ENCODE measurements at places on chromosomes 11 and 22.

GRCh38 chr11:60078745-60079144 is 9.7 kb upstream of the MS4A2 start:
- DNase-seq, result no peak

GRCh38 chr22:38132136-38132535 is 21.7 kb upstream of the BAIAP2L2 start:
- DNase-seq, result no peak

GRCh38 chr11:1817511-1817910 is 17.3 kb upstream of the SYT8 start:
- DNase-seq, result no peak

GRCh38 chr11:208917-209260 is 1.4 kb downstream of the RIC8A start:
- no peak for DNase-seq

DNA sequence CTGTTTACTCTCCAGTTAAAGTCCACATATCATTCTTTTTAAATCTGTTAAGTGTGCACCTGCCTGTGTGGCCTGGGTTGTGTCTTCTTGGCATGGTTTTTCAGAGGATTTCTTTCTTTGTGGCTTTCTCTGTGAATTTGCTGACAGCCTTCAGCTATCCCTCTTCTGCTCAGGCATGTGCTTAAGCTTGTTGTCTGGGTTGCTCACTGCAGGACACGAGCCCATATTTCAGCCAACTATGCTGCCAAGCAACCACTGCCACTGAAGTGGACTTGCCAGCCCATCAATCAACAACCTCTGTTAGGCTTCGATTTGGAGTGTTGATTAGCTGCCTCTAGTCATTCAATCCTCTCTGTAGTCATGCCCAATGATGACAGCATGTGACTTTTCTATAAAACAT is 18.4 kb downstream of the OR51I2 start:
- no peak for DNase-seq

GRCh38 chr11:33722590-33723234 is 13.5 kb downstream of the CD59 start:
- peak; percentile 48 for DNase-seq

DNA sequence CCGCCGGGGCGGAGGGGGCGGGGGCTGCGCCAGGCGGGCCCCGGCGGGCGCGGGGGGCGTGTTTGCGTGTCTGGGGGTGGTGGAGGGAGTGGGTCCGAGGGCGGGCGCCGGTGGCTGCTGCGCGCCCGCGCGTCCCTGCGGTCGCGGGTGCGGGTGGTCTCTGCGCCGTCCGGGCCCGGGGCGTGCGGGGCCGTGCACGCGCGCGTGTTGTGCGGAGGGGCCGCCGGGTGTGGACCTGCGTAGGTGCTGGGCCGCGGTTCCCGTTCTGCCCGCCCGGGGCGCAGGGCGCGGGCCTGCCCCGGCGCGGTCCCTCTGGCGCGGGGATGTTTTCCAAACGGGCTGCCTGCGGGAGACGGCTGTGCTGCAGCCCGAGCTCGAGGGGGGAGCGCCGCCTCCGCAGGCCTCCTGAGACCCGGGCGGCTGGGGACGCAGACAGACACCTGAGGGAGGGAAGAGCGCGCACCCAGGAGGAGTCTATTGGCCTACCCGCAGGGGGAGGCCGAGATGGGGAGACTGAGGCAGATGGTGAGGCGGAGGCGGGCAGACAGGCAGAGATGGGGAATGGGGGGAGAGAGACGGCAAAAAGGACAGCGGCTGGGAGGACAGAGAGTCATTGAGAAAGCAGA is 442 bp downstream of the PELI3 start:
- no peak for DNase-seq

GRCh38 chr11:69204246-69204940 is 48.7 kb downstream of the SMIM38 start:
- no peak for DNase-seq

DNA sequence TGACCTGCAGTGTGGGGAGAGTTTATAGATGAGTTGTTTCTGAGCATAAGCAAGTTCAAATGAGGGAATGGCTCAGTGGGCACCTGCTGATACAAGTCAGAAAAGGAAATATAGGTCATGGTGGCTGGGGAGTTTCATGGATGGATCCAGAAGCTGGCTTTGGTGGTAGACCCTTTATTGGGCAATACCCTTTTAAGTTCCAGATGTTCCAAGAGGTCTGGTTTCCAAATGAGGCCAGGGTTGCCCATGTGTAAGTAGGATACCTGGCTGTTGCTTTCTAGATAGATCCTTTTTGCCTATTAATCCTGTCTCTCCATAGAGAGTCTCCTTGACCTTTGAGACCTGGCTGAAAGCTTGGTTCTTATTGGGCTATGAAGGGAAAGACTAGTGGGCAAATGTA is 2.2 kb downstream of the STIM1 start:
- DNase-seq, result no peak

DNA sequence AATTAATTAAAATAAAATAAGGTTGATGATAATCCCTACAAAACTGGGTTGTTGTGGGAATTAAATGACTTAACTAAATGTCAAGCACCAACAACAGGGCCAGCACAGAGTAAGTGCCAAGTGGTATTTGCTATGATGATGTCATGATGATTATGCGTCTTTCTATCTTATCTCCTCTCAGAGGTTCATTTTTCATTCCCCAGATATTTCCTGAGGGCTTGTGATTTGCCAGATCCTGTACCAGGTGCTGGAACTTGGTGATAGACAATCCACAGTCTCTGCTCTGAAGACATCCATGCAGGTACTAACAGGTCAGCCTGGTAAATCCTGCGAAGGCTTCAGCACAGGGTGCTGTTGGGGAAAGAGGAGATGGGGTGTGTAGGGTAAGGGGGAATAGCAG is 8.1 kb upstream of the MYH9 start:
- no peak for DNase-seq

GRCh38 chr22:50599816-50600455 is 657 bp upstream of the MAPK8IP2 start:
- DNase-seq, result peak; percentile 41

GRCh38 chr22:34934261-34934660 is 131.7 kb upstream of the ISX start:
- DNase-seq, result no peak

DNA sequence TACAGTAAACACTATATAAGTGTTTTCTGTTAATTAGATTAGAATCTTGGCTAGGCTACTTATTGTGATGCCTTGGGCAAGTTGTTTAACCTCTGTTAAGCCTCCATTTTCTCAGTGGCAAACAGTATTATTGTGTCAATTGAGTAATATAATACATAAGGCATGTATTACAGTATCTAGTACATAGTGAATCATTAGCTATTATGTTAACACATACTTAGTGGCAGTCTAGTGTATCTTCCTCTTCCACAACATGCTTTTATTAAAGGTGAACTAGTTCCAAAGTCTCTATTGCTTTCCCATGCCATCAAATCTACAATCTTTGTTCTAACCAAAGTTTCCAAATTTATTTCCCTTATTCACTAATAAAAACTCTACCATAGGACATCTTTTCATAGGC is 200.9 kb downstream of the SOX6 start:
- DNase-seq, result no peak

DNA sequence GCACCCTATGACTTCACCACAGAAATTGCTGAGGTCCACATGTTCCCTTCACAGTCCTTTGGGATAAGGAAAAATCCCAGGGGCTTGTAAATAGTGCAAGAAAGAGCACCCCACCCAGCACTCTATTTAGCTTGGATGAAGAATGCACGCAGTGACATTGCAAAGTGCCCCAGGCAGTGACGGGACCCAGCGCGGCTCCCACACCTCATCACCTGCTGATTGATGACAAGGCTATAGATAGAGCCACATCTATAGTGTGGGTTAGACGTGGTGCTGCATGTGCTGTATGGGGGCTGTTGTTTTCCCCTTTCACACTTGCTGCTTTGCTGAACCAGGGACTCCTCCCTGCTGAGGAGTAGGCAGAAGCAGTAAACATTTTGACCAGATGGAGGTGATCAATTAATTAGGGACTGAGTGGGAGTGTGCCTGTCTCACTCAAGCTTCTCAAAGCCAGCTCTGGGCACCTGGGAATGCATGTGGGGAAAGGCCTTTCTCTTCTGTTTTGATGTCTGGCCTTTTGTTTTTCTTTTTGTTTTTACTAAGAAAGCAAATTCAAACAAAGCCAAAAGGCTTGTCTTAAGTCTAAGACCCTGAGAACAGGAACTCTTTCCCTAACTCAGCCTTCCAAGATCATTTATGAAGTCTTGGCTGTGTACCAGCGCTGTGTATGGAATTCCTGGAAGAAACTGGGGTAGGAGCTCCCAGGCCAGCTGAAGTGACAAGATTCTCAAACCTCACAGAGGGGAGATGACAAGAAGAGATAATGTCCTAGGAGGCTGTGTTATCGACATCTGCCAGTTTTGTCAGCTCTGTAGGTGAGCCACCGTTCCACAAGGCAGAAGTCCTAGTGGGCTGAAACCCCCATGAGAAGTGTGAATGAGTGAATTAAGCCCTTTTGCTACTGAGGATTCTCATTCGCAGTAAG is 219.7 kb downstream of the BARX2 start:
- no peak for DNase-seq

DNA sequence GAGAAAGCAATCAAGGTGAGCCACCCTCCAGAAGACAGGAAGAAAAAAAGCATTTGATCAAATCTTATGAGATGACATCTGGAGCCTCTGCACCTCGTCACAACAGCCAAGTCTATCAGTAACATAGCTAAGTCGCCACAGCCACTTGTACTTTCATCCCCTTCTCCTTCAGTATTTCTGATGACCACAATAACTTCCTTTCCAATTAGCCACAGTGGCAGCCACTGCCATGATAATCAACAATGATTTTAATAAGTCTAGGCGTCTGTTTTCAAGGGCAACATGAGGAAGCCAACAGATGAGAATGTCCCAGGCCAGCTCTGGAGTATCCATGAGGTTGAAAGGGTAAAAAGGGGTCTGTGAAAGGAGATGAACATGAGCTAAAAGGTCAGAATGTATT is 29.9 kb downstream of the RBFOX2 start:
- DNase-seq, result no peak

DNA sequence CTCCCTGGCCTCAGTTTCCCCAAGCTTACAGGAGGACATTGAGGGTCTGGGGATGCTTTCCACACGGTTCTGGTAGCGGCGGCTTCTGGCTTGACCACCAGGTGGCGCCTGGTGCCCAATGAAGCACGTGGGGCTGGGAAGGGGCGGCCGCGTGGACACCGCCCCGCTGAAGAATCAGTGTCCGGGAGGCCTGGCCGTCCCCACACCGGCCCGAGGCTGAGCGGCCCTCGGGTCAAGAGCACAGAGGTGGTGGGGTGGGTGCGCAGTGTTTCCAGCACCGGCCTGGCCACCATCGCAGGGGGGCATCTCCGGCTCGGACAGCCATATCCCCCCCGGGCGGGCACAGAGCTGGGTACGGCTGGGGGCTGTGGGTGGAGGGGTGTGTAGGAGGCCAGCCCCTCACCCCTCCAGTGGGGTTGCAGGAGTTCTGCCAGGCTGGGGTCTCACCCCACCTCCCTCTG is 27.8 kb upstream of the PPARA start:
- peak; percentile 55 for DNase-seq

GRCh38 chr11:19237813-19238212 is 2.9 kb downstream of the E2F8 start:
- DNase-seq, result no peak

- DNase-seq, result no peak
Observed at GRCh38 chr22:31995046-31995445, 48.0 kb upstream of the SLC5A1 start.

GRCh38 chr11:48011798-48012391 is 31.5 kb downstream of the PTPRJ start:
- no peak for DNase-seq

DNA sequence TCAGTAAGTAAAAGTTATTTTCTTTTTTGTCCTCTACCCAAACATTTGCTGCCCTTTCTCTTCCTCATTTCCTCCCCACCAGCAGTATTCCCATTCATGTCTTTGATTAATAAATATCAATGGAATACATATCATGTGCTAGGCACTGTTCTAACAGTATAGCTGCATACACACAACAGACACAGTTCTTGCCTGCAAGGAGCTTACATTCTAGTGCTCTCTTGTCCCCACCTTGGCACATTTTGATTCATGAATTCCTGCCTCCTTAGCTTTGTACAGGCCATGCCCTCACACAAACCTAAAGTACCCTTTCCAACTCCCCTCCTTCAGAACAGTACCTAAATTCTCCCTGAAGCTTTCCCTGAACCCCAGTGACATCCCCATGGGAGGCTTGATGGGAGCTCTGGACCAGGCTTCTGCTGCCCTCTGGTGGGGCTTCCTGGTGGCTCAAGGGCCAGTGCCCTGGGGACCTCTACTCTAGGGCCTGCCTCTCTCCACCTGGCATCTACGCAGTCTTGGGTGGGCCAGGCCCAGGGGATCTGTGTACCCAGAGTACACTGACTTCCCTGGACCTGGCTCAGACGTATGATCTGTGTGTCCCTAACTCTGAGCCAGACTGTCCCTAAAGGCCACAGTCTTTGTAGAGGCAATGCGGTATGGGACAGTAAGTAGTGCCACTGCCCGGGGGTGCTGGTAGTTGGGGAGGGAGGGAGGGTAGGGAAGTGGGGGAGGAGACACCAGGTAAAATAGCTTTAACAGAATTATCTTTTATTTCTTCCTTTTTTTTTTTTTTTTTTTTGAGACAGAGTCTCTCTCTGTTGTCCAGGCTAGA is 14.1 kb downstream of the RPS13 start:
- peak; percentile 37 for DNase-seq

GRCh38 chr11:18277565-18278271 is 11.7 kb downstream of the SAA1 start:
- no peak for DNase-seq

- no peak for DNase-seq
Observed at GRCh38 chr22:37336579-37336978, 54.3 kb downstream of the CYTH4 start.

DNA sequence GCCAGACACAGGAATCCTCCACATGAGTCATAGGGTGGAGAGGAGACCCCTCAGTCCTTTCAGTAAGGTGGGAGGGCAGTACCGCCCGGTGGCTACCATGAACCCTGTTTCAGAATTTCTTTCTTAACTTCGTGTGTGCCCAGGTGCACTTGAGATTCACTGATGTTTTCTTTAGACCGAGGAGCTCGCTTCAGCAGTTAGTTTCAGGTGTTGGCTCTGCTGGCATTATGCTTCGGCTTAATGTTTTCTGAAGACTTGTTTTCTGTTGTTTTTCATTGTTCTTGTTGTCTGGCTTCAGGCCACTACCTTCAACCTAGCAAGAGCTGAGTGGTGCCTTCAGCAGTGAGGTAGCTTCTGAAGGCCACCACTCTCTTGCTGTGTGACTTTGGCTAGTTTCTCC is 71.5 kb downstream of the BMAL1 start:
- no peak for DNase-seq

GRCh38 chr11:3995949-3996554 is 98.5 kb upstream of the RRM1 start:
- DNase-seq, result no peak

- DNase-seq, result no peak
Observed at GRCh38 chr11:128200467-128200866, 386.9 kb downstream of the ETS1 start.

GRCh38 chr22:35519306-35520000 is 21.2 kb upstream of the RASD2 start:
- DNase-seq, result no peak

GRCh38 chr22:35888181-35888870 is 140.3 kb downstream of the RBFOX2 start:
- no peak for DNase-seq

- no peak for DNase-seq
Observed at GRCh38 chr11:94526645-94527438, 14.6 kb downstream of the C11orf97 start.

GRCh38 chr11:128180441-128181087 is 406.8 kb downstream of the ETS1 start:
- no peak for DNase-seq

Measured in stimulated activated CD4-positive, alpha-beta T cell treated with anti-CD3 and anti-CD28 coated beads, Interleukin-12 subunit alpha, Interleukin-12 subunit beta, amount 100 ng/mL, for 24 hours (primary cell).